ENCODE measurements at places on chromosomes 3 and 15.

DNA sequence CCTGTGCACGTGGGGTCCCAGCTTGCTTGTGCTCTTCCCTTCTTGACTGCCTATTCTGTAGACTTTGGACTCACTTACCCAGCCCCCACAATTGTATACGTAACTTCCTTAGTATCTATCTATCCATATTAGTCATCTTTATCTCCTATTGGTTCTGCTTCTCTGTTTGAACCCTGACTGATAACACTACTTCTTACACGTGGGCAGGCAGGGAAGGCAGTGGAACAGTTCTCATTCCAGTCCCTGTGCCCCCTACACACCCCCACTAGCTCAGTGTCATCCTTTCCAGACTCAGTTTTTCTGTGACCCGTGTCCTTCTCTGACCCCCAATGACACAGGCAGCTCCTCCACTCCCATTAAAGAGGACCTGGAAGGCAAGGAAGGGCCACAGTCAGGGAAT lies 74.2 kb upstream of the FBN1 start:
- no peak for DNase-seq

- DNase-seq, result no peak
These were observed 8.5 kb upstream of the CDCP1 start for GRCh38 chr3:45154641-45155147.

GRCh38 chr15:38608682-38609081 lies 44.1 kb upstream of the RASGRP1 start:
- no peak for DNase-seq

DNA sequence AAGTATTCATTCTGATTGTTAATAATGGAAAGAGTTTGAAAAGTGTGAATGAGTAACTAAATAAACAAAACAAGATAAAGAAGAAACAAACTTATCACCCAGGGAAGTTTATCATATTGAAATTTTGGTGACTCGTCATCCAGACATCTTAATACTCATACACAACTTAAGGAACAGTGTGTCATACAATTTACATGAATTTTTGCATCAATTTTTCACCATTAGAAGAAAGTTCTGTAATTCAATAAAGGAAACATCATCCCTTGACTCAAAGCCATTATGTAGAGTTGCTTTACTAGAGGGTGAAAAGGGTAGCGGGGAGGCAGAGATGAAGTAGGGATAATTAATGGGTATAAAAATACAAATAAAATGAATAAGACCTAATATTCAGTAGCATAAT lies 536.2 kb downstream of the GRM7 start:
- DNase-seq, result no peak

DNA sequence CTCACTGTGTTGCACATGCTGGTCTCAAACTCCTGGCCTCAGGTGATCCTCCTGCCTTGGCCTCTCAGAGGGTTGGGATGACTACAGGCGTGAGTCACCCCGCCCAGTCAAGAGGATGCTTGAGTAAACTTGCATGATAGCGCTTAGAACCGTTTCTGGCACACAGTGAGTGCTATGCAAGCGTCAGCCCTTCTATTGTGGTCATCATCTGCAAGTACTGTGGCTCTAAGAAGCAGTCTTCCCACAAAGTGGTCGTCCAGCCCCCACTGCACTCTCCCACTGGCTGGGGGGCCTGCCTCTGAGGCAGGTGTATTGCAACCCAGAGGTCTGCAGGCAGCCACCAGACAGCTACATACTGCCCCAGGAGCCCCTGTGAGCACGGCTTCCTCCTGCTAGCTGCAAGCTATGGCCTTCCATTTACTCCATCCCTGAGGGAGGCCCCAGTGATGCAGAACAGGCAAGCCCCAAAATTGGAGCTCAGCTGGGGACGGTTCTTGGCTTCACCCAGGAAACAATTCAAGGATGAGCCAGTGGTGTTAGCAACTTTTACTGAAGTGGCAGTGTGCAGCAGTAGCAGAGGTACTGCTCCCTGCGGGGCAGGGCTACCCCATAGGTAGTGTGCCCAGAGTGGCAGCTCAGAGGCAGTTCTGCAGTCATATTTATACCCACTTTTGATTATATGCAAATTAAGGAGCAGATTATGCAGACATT lies 95.4 kb downstream of the LSM3 start:
- DNase-seq, result no peak

DNA sequence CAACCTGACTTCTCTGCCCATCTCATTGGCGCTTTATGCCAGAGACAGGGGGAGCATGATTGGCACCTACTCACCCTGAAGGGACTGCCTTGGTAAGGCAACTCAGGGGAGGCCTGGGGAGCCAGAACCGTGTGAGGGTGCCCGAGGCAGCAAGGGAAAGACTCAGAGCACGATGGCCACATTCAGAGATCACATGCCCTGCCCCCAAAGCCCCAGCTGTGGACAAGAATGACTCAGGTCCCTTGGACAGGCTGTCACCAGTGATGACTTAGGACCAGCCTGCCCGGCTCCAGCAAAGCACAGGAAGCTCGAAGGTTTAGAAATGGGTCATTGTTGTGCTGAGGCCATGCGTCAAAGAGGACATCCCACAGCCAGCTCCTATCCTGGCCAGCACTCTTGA lies 49.1 kb upstream of the LIMD1 start:
- no peak for DNase-seq

DNA sequence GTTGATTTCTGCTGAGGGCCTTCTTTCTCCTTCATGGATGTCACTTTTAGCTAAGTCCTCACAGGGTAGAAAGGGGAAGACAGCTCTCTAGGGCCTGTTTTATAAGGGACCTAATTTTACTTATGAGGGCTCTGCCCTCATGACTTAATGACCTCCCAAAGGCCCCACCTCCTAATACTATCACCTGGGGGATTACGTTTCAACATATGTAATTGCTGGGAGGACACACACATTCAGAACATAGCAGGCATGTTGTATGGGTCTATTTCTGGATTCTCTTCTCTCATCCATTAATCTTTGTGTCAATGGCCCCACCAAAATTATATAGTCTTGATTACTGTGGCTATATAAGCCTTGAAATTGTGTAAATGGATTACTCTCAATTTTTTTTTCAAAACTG lies 255.0 kb downstream of the CLSTN2 start:
- DNase-seq, result no peak

DNA sequence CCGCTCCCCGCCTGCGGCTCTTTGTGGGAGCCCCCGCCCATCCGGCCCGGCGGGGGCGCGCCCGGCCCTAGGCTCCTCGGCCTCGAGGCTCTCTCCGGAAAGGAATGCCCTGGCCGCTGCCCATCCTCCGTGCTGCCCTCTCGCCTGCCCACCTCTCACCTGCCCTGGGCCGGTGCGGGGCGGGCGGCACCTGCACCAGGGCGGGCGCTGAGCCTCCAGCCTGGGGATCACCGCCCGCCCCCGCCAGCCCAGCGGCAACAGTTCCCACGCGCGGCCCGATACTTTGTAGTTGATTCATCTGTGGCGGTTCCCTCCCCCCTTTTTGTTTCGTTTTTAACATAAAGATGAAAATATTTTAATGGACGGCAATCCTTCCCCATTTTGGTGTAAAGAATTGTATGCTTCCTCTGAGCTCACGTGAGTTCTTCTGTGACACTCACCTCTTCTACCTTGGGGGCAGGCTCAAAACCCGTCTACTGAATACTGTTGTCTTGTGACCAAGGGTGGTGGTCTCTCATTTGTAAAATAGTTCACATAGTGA lies 1.9 kb downstream of the KLF13 start:
- no peak for DNase-seq

- DNase-seq, result no peak
These were observed 888.2 kb downstream of the CADM2 start for GRCh38 chr3:85846940-85847339.

DNA sequence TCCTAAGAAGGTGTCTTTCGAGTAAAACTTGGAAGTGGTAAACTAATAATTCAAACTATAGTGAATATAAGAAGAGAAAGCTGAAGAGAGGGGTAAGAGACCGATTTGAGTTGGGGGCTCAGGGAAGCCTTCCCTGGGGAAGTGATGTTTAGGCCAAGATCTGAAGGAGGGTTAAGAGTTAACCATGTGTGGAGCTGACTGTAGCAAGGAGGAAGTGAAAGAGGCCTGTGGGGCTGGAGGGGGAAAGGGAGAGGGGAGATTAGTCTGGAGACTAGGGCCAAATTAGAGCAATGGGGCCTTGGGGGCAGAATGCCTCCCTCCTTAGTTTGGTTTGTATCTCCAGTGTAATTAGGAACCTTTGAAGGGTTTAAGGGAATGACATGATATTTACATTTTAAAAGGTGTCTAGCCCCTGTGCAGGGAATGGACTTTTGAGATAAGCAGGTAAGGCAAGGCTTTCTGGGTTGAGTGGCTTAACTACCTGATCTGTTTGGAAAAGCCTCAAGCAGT lies 2.2 kb downstream of the ZNF592 start:
- no peak for DNase-seq

DNA sequence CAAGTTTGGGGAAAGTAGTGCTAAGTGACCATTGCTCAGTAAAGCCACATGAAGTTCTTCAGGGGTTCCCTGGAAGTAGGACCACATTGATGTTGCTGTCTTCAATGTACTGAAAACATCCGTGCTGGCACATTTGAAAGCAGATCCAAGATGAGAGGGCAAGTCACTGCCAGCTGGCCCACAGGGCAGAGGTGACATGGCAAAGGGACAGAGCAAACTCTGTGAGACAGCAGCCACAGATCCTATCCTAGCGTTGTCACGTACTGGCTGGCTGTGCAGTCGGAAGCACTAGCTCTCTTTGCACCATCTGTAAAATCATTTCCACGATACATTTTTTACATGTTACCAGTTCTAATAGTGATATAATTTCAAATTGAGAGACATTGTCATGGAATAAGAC lies 13.8 kb downstream of the MUC13 start:
- no peak for DNase-seq

- DNase-seq, result no peak
These were observed 15.4 kb upstream of the CSPG4 start for GRCh38 chr15:75727851-75728715.

- DNase-seq, result no peak
These were observed 203.7 kb upstream of the UMPS start for GRCh38 chr3:124526601-124527000.

DNA sequence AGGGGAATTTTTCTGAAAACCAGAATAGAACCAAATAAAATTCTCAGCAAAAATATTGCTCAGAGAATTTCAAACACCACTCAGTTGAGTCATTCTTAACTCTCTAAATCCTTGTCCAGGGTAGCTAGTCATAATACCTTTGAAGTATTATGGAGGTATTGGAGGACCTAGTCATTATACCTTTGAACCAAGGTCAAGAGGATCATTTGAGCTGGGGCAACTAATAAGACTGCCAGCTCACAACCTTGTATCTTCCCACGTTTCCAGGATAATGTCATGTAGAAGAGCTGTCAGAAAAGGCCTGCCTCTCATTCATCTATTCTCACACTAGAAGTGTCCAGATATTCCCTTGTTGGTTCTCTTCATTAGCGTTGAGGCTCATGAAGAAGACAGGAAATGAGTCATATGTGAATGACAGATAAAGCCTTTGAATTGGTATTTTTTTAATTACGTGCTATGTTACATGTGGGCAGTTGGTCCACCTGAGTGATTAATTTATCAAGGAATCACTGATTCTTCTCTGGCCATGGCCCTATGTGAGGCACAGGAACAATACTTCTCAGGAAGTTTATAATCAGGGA lies 48.3 kb downstream of the TOPAZ1 start:
- DNase-seq, result no peak

DNA sequence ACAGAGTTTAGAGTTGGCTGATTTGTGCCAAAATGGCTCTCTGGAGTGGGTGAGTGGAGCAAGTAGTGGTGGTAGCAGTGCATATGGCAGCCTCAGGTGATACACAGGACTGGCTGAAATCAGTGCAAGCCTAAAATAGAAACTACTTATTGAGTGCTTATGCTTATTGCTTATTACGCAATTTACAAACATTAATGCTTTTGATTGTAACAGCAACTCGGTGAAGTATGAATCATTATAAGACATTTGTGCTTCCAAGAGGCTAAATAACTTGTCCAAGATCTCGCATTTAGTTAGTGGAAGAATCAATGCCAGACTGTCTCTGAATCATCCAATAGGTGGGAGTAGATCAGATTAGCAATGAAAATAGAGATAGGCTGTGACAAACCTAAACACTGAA lies 353.8 kb downstream of the NAALADL2 start:
- DNase-seq, result no peak

DNA sequence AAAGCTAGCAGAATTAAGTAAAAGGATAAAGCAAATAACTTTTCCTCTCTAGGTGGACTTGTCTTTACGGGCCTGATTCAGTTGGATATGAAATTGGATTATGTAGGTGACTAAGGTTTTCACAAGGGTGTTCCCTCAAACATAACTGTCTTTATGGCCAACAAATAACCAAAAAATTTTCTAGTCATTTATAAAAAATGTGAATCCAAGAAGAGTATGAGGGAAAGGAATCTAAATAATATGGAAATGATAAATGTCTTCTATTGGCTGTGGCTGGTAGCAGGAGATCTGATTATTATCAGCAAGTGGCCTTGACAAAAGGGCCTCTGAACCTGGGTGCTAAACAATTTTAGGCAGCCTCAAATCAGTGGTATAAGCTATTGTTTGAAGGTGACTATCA lies 594.0 kb upstream of the UBE2E2 start:
- no peak for DNase-seq

GRCh38 chr15:78402061-78402610 lies 35.9 kb upstream of the IREB2 start:
- no peak for DNase-seq

GRCh38 chr3:88147261-88147660 lies 2.5 kb upstream of the C3orf38 start:
- DNase-seq, result no peak

- no peak for DNase-seq
These were observed 128.4 kb downstream of the RAP2B start for GRCh38 chr3:153290268-153291015.

DNA sequence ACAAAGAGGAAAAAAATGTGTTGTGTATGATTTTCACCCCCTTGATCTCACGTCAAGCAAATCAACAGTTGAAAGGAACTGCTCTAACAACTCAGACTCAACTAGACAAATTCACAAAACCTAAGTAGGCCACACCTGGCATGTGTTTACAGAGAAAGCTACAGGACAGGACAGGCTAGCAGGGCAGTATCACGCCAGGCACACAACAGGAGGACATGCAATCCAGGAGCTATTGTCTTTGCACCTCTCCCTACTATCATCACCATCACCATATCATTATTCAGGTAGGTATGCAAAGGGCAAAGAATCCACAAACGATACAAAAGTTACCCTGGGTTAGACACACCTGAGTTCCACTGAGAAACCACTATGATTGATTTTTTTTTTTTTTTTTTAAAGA lies 86.4 kb downstream of the TBL1XR1 start:
- no peak for DNase-seq

DNA sequence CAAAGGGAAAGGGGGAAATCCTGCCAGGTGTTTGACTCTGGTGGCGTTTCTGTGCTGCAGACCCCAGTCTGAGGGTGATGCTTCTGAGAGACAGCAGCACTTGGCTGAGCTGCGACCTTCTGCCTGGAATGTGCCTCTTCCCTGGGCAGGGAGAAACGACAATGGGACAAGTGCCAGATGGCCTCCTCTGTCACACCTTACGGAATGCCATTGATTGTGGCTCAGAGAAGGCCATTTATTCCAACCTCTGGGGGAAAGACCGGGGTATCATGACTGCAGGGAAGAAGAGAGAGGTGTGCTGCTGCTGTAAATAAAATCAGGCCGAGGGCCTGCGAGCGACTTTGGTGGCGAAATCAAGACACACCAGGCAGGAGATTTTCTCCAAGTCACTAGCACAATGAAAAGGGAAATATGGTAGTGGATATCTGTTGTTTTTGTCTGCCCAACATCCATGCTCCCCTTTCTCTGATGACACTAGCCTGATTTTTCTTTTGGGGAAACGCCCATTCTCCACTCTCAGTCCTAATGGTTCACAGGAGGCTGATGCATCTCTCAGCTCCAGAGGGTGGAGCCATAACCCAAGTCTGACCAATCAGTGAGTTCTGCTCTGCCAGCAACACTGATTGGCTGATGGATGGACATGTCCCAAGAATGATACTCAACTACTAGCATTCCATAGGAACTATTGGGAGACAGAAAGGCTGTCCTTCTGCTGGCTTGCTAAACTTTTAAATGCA lies 336.1 kb downstream of the FOXP1 start:
- no peak for DNase-seq
